ENCODE measurements at places on chromosomes 12 and 14.

DNA sequence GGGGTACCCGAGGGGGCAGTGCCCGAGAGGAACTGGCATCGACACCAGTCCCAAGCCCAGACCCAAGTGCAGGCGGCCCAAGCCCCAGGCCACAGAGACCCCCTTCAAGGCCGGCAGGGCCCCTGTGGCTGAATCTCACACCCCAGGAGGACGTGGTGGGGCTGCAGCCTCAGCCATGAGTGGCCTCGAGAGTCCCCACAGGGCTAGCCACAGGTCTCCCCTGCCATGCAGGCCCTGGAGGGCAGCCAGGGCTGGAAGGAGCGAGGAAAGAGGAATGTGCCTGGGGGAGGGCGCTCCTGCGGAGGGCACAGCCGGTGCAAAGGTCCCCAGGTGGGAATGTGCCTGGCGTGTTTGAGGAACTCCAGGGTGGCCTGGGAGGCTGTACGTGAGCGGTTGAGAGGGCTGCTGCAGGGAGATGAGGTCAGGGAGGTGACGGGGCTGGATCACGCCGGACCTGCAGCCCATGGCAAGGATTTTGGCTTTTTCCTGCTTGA, 86.1 kb downstream of the NCOR2 start:
- no peak for DNase-seq

- DNase-seq, result no peak
Measured at GRCh38 chr12:128790653-128791373, 32.9 kb downstream of the SLC15A4 start.

DNA sequence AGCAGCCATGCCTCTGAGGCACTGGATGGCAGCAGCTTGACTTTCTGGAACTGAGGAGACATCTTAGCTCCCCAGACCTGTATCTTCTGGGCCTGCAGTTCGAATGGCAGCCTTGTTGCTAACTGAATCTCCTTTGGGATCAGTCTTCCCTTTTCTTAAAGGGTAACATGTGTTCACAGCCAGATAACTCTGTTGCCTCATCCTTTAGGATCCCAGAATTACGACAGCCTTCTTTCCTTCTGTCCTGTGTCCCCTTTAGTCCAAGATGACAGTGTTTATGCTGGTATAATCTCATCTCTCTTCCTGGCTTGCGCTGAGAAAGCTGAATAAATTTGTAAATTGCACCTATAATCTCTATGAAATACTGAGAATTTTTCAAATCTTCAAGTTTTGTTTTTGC, 9.1 kb upstream of the ERC1 start:
- DNase-seq, result no peak

DNA sequence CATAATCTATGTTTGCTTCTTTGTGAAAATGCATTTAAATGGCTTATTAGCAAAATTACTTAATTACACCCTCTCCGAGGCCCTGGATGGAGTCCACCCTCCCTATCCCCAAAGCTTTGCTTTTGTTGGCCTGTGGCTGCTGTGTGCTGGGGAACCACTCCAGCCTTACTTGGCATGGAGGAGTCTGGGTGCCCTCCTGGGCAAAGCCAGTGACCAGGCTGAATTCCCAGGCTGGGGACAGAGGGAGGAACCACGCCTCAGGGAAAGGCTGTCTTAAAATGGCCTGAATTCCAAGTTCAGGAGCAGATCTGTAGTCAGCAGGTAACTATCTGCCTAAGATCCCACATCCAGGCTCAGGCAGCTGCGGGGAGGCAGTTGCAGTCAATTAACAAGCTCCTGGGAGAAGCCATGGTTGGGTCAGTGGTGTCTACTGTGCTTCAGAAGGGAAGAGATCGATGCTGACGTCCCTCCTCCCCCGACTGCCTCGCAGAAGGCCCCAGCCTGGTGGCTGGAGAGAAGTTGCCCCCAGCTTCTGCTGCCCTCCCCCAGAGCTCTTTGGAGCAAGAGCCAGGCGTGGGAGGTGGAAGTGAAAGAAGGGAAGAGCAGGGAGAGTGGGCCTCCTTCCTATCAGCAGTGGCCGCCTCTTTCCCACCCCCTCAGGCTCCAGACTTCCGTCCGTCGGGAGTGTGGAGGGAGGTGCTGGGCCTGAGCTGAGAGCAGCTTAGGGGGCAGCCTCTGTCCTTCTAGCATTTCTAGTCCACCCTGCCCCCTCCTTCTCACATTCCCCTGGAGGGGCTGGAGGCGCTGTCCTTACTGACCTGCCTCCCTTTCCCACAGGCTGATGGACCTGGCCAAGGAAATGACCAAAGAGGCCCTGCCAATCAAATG, 11.3 kb downstream of the VASH1 start:
- peak; percentile 53 for DNase-seq

GRCh38 chr12:538731-539539, 79.2 kb downstream of the B4GALNT3 start:
- peak; percentile 34 for DNase-seq

DNA sequence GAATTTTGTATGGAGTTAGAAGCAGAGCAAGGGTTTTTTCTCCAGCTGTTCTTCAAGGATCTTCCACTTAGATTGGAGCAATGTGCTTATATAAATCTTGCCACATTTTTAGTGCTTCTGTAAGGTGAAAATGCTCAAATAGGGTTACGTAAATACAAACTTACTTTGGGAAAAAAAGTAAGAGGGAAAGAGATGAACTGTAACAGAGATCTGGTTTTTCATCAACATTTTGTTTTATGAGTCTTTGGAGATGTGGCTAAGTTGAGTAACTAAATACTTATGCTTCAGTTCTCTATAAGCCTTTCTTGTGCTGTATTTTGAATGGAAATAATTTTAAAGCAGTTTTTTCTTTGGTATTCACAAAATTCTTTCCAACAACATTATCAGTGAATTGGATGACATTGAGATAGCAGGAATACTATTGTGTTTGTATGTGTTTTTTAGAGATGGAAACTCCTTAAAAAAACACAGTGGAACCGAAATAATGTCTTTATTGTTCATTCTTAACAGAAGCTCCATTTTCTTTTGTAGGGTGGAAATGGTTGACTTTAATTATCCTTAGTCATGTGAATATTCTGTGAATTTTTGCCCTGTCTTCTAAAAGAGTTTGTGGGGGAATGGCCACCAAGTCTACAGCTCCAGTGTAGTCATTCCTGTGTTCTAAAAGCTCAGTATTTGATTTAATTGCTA, 45.7 kb downstream of the NPAS3 start:
- DNase-seq, result peak; percentile 47

- DNase-seq, result no peak
Measured at GRCh38 chr14:58584383-58584782, 53.4 kb upstream of the DACT1 start.

DNA sequence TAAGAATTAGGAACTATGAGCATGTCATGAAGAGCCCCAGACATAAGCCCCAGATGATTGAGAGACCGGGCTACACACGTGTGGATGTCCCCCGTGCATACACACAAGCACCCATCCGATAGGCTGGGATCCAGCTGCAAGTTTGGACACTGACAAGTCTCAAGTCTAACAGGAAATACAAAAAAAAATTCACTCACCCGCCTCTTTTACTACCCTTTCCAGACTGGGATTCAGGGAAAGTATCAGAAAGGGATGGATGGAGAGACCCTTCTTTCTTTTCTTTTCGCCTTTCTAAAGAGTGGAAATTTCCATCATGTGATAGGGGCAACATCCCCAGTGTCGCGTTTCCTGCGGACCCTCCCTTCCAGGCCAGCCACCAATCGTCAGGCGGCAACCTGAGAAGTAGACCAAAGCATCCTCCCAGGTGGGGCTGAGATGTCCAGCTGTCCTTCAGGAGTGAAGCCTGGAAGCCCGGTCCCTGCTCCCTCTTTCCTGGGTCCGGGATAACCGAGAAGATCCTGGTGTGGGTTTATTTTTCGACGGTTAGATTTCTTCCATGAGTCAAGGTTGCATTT, 6.4 kb upstream of the SLC38A4 start:
- no peak for DNase-seq

DNA sequence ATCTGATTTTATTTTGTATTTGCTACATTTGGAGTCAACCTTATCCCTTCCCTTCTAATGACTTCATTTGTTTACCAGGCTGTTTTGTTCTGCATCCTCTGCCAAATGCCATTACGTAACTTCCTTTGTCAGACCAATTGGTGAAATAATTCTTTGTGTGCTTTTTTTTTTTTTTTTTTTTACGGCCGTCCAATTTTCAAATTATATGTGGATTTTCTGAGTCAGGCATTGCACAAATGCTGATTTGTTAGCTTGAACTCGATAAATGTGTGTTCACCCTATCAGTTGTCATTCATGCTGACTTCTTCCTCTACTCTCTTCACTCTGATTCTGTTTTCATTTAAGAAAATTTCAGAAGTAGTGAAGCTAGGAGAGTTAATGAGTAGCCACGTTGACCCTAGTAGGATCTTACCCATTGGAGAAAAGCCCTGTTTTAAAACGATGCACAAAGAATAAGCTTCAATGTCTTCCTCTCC, 386.2 kb downstream of the DIO2 start:
- DNase-seq, result peak; percentile 91

DNA sequence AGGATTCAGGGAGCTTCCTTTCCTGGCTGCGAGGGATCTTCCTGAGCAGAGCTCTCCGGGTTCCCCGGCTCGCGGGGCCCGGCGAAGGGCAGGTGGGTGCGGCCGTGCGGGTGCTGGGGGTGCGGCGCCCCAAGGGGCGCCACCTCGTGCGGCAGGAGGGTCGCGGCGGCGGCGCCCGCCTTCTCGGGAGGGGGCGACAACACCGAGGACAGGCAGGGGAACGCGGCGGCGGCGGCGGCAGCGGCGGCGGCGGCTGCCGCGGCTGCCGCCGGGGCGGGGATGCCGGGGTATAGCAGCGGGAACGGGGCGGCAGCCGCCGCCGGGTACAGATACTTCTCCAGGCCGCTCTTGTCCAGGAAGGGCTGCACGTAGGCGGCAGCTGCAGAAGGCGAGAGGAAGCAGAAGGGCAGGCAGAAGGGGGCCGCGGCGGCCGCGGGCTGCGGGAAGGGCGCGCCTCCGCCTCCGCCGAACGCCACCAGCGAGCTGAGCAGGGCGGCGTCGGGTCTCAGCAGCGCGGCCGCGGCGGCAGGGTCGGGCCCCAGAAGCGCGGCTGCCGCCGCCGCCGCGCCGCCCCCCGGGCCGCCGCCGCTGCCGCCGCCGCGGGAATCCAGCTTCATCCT, 2.7 kb downstream of the BHLHE41 start:
- DNase-seq, result no peak

- DNase-seq, result no peak
Measured at GRCh38 chr12:117803001-117803400, 165.8 kb downstream of the KSR2 start.

DNA sequence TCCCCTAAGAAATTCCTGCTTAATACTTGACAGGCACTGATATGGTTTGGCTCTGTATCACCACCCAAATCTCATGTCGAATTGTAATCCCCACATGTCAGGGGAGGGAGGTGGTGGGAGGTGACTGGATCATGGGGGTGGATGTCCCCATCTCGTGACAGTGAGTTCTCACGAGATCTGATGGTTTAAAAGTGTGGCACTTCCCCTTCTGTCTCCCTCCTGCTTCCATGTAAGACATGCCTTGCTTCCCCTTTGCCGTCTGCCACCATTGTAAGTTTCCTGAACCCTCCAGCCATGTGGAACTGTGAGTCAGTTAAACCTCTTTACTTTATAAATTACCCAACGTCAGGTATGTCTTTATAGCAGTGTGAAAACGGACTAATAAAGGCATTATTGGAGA, 198.0 kb downstream of the FOXN3 start:
- DNase-seq, result no peak

GRCh38 chr12:99153293-99153692, 494.3 kb upstream of the GARIN6 start:
- DNase-seq, result peak; percentile 73

- DNase-seq, result no peak
Measured at GRCh38 chr12:52672321-52672933, 7.8 kb downstream of the KRT1 start.

- DNase-seq, result no peak
Measured at GRCh38 chr12:66131067-66131688, 628 bp upstream of the LLPH start.

DNA sequence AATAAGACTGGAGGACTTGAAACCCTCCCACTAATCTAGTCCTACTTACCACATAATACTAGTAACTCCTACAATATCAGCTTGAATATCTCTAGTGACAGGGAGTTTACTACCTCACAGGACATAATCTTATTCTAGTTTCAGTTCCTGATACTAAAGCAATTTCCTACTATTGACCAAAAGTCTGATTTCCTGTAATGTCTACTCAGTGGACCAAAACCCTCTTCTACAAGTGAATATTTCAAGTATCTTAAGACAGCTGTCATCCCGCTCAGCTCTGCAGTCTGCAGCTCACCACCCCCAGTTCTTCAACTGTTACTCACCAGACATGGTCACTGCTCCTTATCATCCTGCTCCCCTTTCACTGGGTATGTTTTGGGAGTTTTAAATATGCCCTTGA, 70.8 kb upstream of the TMCC3 start:
- DNase-seq, result no peak

DNA sequence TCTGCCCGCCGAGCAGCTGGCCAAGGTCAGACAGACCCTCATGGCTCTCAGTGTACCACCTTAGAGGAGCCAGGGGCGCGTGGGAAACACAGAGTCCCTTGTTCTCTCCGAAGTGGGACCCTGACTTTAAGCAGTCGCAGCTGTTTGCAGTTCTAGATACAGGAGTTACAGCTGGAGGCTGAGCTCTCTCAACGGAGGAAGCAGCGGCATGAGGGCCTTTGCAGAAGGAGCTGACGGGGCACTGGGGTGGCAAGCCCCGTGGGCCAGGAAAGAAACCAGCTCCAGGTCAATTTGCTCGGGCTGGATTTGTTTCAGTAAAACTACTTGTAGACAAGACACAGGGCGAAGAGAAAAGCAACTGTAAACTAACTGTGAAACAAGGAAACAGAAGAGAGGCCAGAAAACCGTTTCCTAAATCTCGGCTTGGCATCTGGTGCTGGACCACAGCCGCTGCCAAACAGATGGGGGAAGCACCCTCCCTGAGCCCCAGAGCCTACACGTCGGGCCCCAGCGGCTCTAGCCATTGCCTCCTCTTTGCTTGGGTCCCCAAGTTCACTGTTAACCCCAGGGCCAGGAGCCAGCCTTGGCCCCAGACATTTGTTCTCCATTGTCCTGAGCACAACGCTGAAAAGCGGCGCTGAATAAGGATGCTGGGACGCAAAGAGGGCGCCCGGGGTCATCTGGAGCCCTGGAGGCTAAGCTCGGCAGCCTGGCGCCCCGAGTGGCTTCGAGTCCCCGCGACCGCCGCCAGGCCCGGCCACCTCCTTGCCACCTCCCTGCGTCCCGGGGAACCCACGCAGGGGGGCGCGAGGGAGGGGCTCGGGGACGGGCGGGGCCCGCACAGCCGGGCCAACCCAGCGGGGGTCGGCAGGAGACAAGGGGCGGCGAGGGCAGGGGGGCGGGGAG, 914 bp upstream of the PACS2 start:
- no peak for DNase-seq

- peak; percentile 21 for DNase-seq
Measured at GRCh38 chr12:91988086-91988923, 157.3 kb downstream of the BTG1 start.
